ENCODE measurements at places on chromosomes 1 and 21. TPM values are rescaled to one million over a fixed set of nuclear protein-coding genes. Genes with fewer than 3 reads are reported as not detected.
A peak's percentile ranks its signal among the peaks of the same experiment; 100 is the strongest.

DNA sequence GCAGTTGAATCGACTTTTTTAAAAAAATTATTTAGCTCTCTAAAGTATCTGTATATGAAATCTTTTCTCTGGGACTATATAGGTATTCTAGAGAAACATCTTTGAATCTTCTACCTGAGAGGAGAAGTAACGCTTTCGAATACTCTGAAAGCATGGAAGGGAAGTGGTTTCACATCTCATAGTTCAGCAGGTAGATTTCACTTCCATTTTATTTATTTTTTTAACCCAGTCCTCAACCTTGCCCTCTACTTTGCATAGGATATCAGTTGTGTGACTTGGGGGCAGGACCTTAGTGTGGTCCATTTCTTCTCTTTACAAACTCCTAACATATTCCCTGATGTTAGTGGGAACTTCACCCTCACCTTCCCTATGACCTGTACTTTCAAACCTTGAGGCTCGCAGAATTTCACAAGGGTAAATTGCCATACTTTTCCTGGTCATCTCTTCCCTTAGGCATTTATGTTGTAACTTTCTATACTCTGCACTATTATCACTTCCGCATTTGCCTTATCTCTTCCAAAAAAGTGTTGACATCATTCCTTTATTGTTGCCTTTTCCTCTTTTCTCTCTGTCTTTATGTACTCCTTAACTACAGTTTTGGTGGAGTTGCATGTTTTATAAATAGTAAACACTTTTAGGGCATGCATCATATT, 1208.5 kb upstream of the ADGRL4 start:
- no peak for DNase-seq

DNA sequence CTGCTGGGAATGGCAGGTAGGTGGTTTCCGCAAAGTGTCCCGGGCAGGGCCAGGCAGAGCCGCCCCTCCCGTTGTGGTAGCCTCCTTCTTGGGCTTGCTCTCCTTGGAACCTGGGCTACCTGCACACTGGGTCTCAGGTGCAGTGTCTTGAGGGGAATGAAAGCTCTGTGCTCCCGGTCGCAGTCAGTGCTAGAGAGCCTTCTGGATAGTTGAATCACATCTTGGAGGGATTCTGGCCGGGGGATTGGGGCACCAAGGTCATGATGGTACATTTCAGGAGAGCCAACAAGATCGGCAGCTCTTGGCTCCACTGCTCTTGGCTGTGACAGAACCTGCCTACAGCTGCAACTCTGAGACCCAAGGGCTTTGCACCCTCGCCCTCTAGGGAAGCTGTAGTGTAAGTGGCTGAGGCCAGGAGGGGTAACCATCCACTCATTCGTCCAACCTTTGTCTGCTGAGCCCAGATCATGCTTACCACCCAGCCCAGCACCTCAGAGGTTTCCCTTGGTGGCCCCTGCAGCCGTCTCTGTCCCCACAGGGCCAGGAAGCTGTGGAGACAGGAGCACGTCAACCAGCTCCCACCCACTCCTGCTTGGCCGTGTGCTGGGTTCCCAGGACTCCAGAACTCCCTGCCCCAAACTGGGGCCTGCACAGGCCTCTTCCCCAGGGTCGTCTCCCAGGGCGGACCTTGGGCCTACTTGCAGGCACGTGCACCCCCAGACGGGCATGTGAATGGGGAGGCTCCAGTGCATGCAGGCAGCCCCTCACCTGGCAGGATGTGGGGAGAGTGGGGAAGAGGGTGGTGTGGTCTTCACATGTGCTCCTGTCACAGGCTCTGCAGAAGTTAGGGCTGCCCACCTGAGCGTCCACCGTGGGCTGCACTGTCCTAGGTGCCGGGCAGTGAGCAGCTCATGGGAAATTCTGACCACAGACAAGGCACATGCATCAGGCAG, 40.0 kb downstream of the NTPCR start:
- no peak for DNase-seq

DNA sequence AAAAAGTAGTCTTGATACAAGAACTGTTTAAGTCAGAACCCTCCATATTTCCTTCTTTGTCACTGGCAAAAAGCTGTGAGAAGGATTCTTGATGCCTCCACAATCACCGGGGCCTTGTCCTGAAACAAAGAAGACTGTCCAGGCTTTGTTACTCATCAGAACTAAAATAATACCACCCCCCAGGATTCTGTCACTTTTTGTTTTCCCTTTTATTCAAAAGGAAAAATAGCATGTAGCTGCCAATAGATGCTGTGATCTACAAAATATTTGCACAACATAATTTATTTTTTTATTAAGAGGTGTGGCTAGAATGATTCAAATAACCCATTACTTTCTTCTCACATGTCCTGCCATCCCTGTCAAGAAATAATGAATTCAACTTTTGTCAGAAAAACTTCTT, 173.7 kb downstream of the LYPLAL1 start:
- DNase-seq: no peak

DNA sequence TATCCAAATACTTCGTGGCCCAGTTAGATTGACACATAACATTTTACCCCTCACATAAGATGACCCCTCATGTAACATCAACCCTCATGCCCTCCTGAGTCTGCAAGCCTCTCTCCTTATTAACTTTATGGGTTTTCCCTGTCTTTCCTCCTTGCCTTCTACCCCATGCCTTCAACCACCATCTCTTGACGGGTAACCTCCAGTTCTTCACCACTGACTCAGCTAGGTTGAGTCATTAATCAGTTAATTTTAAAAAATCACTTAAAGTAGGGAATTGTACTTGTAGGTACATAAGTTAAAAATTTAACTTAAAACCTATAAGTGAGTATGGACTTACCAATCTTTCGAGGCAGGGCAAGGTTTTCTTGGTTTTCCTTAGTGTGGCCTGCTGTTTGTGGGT, 330.7 kb downstream of the CAMTA1 start:
- no peak for DNase-seq

DNA sequence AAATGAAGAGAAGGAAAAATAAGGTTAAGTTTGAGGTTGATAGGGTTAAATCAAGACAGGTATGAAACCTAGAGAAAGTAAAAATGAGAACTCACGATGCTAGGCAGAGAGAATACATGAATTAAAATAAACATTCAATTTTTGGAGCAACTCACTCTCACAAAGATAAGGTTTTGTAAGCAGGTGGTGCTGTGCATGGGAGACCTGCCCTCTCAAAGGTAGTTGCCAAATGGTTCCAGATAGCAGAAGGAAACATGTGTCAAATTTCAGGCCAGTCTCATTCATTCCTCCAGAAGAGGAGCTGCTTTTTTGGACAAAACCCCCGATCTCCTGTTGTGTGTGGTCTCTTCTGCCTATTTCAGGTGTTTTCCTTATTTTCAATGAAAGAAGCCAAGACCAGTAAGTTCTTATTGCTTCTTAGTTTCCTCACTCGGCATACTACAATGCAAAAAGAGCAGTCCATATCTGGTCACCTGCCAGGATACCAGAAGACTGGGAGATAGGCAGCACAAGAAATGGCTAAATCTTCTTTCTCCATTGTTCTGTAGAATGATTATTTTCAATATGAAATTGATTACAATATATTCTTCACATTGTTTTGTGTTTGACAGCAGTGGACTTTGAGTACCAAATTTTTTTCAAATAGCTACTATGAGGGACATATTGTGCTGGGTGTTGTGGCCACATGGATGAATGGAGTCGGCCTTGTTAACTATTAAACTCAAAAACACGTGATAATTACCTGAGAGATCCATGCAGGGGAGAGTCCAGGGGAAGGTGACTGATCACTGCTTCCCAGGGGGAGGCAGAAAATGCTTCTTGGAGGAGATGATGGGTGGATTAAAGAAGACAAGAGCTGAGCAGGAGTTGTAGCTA, 3.6 kb downstream of the CR1L start:
- DNase-seq: no peak

DNA sequence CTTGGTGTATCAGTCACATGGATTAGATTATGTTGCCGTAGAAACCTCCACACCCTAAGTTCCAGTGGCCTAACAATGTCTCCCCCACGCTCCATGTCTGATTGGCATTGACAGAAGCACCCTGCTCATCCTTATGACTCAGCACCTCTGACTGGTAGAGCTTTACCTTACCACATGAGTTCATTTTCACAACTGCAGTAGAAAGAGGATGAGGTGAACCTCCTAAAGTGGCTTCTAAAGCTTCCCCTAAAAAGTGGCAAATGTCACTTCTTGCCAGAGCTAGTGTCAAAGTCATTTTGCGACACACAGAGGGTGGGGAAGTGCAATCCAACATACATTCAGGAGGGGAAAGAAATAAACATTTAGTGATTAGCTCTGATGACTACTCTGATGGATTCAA, 30.6 kb upstream of the LYPD8 start:
- no peak for DNase-seq

- peak; percentile 59 for DNase-seq
Observed at GRCh38 chr1:23963617-23964234, 4.1 kb downstream of the PNRC2 start.

- no peak for DNase-seq
Observed at GRCh38 chr1:90007979-90008404, 13.1 kb downstream of the ZNF326 start.

DNA sequence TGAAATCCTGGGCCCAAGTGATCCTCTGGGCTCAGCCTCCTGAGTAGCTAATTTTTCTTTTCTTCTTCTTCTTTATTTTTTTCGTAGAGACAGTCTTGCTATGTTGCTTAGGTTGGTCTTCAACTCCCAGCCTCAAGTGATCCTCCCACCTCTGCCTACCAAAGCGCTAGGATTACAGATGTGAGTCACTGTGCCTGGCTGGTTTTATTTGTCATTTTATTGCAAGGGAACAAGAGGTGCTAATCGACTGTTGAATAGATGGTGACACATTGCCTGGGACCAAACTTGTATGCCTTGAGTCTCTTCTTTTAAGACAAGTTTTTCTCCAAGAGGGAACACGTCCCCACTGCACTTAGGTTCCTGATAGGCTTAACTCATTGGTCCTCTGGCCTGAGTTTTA, 20.0 kb upstream of the KLHDC8A start:
- no peak for DNase-seq

- no peak for DNase-seq
Observed at GRCh38 chr1:181249186-181249585, 160.7 kb downstream of the IER5 start.

DNA sequence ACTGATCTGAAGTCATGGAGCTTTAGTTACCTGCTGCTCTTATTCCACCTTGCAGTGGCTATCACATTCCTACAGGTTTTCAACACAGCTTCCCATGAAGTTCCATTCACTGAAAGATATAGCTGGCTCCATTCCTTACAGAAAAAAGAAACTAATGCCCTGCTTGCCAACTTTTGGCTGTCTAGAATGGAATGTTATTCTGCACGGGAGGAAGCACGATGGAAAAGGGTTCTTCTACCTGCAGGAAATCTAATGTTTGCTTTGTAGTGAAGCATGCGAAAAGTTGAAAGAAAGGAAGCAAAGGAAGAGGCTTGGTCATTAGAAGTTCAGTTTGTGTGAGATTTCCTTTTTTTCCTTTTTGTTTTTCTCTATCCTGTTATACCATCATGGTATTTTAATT, 32.6 kb downstream of the GIPC2 start:
- DNase-seq: no peak

DNA sequence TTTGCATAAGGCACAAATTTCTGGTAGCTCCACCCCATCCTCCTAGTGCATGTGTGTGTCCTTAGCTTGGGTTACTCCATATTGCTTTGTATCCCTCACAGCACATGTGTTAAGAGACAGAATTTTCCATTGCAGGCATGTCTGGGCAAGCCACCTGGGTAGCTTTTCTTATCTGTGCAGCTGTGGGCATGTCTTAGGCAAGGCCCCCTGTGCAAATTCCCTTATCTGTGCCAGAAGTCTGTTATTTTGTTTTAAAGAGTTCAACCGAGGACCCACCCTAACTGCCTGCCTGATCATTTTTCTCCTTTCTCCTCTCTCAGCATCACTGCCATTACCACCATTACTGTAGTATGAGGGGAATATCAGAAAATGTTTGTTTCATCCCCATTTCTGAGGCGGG, 131.9 kb downstream of the CYYR1 start:
- DNase-seq: no peak

GRCh38 chr1:46547481-46548383, 3.7 kb downstream of the KNCN start:
- peak; percentile 80 for DNase-seq

DNA sequence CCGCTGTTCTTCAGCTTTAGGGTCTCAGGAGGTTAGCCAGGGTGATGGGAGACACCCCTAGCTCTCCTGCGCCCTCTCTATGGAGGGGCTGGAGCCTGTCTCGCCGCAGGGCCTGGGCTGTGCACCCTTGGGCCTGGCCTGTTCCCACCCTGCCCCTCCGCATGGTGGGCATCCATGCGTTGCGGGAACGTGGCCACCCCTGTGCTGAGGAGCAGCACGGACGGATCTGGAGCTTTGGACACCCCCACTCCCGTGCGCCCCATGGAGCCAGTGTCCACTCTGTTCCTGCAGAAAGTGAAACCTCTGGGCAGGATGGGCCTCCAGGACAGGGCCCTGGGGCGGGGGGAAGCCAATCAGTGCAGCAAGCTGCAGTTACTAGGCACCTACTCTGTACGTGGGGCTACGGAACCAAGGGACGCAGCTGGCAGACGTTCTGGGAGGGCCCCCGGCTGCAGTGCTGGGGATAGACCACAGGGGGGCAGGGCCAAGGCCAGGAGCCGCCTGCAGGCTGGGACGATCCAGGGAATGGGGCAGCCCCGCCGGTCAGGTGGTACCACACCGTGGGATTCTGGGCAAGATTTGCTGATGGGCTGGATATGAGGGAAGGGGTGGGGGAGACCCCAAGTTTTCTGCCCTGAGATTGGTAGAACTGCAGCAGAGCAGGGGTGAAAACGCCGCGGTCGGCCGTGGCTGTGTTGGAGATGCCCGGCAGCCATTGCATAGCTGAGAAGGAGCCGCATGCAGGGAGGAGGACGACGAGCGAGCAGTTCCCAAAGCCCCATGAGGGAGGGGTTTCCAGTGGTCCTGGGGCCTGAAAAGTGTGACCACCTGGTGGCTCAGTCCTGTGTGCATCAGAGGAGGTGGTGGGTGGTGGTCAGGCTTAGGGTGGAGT, 43.3 kb downstream of the TP73 start:
- DNase-seq: peak; percentile 81

GRCh38 chr1:30198795-30199403, 524.5 kb downstream of the MATN1 start:
- peak; percentile 6 for DNase-seq

GRCh38 chr1:61130338-61131000, 48.1 kb downstream of the NFIA start:
- DNase-seq: no peak

Gene IGSF3
- total RNA-seq: not detected

Gene ILDR2
- 8.0 TPM for total RNA-seq
